ENCODE measurements at places on chromosomes 5 and 9.

DNA sequence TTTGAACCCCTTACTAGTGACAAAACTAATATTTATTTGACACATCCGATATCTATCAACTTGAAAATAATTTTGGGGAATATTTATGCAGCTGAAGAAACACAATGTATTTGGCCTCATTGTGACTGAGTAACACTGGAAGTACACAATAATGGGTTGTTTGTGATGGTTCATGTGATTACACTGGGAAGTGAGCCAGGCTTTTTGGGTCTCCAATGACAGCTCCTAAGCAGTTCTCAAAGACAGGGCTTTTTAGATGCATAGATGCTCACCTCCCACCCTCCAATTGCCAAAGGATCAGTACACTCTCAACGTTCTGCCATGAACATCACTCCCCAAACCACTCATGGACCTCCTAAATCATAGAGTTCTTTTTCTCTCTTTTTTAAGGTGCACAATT, 170.0 kb downstream of the SLC24A2 start:
- DNase-seq: no peak

- no peak for DNase-seq
Measured at GRCh38 chr9:37547328-37547878, 28.8 kb downstream of the FBXO10 start.

DNA sequence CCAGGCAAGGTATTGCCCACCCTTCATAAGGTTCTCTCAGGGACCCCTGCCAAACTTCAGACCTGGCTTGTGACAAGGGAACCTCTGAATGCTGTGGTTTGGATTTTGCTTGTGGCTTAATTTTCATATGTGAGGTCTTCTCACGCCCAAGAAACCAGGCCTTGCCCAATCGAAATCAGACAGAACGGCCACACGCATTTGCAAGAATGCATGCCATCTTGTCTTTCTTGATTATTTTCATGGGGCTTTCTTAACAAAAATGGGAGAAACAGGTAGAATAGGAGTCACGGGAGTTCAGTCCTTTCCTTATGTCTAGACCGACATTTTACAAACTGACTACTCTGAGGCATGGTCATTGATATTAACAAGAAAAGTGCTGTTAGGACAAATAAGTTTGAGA, 170.2 kb upstream of the PAPPA start:
- no peak for DNase-seq

DNA sequence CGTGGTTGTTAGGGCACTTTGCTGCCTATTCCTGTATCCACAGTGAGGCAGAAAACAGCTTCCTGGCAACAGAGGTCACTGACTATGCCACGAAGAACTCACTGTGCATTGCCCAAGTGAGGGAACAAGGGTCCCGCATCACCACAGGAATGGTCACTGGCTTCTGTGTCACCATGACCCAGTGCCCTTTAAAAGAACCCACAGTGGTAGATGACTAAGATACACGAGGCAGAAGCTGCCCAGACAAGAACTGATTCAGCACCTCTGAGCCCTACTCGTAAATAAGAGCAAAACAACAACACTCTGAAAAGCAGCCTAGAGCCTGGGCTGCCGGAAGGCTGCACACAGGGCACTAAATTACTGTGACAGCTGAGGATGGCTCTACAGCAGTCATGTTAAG, 236.6 kb upstream of the RASEF start:
- DNase-seq: no peak

DNA sequence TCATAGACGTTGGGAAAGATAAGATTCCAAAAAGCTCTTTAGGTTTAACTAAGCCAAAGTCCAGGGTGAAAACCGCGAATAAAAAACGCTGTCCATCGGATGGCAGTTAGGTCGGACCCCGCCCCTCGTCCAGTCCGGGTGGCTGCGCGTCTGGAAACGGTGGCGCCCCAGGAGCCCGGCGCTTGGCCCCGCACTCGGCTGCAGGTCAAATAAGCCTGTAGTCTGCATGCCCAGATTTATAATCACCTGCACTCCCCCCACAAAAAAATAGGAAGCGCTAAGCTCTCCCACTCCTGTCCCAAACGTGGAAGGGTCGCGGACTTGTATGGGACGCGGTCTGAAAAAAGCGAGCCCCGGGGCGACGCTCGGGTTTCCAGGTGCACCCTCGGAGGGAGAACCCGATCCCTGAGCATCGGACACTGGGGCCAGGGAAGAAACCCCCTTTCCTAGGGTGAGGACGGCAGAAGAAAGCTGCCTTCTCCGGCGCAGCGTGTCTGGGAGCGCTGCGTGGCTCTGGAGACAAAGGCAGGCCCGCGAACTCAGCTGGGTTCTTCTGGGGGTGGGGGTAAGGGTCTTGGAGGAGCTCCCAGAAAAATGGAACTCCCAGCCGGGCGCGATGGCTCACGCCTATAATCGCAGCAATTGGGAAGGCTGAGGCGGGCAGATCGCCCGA, 923 bp upstream of the ZBTB5 start:
- no peak for DNase-seq

- peak; percentile 63 for DNase-seq
Measured at GRCh38 chr5:75049456-75050351, 2.7 kb downstream of the GCNT4 start.

DNA sequence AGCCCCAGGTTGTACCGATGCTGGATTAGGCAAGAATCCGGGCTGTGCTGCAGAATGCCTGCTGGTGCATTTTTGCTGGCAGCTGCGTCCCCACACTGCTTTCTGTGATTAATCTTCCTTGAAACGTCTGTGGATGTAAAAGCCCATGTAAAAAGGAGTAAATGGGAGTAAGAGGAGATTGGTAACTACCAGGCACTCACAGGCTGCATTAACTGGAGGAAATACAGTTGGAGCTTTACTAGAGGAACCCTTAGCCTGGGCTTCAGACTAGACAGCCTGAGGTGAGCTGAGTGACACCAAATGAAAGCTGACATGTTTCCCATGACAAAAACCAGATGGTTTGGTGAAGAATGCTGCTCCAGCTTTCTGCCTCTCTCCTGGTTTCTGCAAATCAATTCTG, 190.4 kb upstream of the GAS1 start:
- no peak for DNase-seq

- no peak for DNase-seq
Measured at GRCh38 chr9:136091582-136092352, 3.3 kb downstream of the NACC2 start.

GRCh38 chr9:130159915-130160670, 12.1 kb upstream of the NCS1 start:
- DNase-seq: no peak

DNA sequence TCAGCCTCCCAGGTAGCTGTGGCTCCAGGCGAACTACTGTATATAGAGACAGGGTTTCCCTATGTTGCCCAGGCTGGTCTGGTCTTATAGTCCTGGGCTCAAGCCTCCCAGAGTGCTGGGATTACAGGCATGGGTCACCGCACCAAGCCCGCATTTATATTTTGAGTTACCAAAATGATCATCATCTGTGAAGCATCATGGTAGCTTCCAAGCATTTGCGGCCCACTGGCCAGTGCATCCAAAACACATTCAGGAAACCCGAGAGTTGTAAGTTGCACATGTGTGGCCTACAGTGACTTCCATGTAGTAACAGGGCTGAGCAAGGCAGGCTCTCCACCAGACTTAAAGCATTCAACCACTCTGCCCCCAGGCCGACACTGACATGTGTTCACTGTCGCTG, 2.3 kb downstream of the BRD3OS start:
- DNase-seq: no peak

GRCh38 chr9:115192835-115193525, 75.0 kb upstream of the TNC start:
- DNase-seq: no peak

DNA sequence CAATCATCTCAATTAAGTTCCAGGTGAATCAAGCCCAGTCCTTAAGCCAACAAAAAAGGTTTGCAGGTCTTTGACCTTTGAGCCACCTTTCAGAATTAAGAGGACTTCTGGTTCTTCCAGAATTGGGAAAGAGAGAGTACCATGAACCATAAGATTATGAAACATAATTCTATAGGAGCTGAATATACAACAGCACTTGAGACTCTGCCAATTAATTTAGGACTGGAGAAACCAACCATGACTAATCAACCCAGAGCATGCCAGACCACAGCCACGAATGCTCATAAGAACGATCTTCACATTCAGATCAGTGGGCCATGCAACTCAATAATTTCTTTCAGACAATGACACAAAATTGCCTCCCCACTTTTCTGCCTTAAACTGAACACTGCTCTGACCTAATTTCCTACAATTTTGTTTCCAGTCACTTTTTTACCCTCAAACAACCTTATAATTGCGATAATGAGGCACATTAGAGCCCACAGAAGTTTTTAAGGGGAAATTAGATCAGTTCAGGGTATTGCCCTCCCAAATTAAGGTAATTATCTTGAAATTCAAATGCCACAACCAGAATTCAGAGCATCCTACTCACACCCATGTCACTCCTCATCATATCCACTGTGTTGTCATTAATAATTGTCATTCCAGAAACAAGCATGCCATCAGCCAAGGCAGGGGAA, 213.4 kb downstream of the ATPSCKMT start:
- no peak for DNase-seq

All from activated T-cell treated with anti-CD3 and anti-CD28 coated beads, Interleukin-2, amount 50 U/mL, for 4 hours (primary cell).